ENCODE measurements at places on chromosomes 6 and 20. TPM values are rescaled to one million over a fixed set of nuclear protein-coding genes. Genes with fewer than 3 reads are reported as not detected.

HLA-DQA1 gene
- not detected for polyA plus RNA-seq

GRCh38 chr20:33689973-33690372 lies 3.8 kb upstream of the E2F1 start:
- no peak for DNase-seq

PCMTD2 gene
- polyA plus RNA-seq: 53.2 TPM

DNA sequence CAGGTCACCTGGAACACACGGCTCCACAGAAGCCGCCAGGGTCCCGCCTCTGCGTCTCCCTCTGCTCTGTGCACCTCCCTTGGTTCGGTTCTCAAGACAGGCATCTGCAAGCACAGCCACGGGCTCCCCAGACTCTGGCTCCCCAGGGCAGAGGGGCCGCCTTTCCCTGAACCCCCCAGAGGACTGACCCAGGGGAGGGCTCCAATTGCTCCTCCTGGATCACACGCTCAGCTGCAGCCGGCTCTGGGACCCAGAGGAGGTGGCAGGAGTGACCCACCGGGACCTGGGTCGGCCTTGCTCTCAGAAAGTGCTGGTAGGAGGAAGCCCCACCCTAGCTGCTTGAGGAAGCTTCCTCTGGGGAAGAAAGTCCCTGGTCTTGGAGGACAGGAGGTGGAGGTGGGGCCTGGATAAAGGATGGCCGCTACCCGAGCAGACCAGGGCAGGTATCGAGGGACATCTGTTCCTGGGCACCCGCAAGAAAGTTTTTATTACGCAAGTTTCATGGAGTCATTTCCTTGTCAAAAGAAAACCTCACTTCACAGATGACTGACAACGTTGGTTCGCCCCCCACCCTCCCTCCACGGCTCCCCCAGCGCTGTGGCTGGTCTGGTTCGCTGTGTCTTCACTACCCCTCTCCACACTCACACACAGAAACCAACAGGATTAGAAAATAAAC lies 103.9 kb upstream of the AFDN start:
- no peak for DNase-seq

- DNase-seq: no peak
These were observed 42.0 kb upstream of the PXDC1 start for GRCh38 chr6:3793545-3793944.

- peak; percentile 27 for DNase-seq
These were observed 426.8 kb downstream of the MAFB start for GRCh38 chr20:40262219-40262618.

- DNase-seq: peak; percentile 57
These were observed 151.2 kb upstream of the TAB2 start for GRCh38 chr6:149166336-149166735.

DNA sequence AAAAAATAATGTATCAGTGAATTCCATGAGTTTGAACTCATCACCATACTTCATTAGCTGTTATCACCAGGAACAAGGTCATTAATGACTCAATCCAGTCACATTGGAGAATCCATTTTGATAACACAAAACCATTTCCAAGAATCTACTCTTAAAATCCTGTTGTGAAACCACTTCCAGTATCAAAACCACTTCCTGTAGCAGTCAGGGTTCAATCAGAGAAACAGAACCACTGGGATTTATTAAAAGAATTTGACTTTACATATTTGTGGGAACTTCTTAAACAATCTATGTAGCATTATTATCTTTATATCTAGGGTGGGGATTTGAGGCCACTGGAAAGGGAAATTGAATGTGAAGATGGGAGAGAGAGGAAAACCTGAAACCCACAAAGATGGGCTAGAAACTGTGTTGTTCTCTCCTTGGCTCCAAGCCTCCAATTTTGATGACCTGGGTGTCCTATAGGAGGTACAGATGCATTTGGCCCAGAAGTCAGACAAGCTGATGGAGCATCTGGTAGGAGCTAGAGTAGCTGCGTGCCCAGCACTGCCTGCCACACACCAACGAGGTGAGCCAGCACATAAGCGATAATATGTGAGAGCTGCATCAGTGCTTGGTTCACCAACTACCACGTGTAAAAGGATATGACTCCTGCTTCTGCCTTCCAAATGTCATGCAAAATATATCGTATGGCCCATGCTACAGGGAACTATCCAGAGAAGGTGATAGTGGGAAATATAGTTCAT lies 117.0 kb downstream of the TMEM200A start:
- DNase-seq: no peak

DNA sequence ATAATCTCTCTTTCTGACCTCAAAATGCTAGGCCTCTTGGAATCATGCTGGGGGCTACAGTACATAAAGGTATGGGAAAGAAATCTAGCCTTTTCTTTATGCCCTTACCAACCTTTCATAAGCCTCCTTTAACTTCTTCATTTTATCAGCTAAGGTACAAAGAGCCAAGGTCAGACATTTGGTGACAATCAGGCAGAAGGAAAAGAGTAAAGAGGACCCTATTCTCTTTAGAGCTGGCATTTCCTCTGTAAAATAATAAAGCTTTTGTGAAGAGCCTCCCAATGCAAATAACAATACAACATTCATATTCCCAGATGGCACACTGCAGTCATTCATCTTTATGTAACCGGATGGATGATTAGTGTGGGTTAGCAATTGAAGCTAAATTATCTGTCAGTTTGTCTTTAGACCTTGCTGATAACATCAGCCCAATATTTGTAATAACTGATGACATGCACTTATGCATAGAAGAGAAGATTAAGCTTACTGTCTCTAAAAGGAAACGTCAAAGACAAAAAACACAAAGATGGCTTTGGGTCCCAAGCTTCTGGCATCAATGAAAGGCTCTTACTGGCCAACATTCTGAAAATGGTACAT lies 163.1 kb downstream of the IBTK start:
- DNase-seq: no peak

DNA sequence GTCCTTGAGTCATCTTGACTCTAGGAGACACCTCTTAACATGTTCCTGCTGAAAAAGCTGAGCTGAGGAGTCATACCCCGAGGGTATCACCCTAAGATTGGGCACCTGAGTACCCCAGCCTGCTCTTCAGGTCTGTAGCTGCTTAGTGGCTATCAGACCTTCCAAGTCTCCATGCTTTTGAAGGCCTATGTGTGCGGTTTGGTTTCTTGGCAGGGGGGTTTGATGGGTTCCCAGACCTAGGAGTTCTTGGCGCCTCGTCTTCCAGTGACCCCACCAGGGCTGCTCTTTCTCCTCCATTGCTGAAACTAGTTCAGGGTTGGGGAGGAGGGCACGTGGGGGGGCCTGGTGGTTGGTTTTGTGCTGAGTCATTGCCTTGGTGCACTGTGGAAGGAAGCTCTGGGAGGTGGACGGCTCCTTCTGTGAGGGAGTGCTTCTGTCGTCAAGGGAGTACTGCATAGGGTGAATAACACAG lies 20.1 kb downstream of the IGF2R start:
- no peak for DNase-seq

TP53TG5 gene
- not detected for polyA plus RNA-seq

DNA sequence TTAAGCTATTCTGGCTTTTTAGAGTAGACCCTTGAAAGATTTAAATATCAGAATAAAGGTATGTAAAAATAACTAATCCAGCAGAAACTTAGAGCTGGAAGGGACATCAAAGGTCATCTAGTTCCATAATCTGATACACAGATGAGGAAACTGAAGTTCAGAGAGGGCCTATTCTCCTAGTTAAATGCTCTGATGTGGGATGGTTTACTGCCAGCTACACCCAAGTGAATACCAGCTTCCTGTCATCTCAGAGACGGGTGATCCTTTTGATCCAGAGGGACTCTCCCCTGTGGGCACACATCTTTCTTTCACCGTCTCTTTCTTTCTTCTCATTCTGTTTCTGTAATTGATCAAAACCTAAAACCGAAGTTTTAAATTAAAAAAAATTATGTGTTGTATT lies 94.1 kb downstream of the MAN1A1 start:
- DNase-seq: no peak

- no peak for DNase-seq
These were observed 23.1 kb upstream of the RPN2 start for GRCh38 chr20:37155987-37156386.

- DNase-seq: peak; percentile 73
These were observed 212.8 kb upstream of the PROKR2 start for GRCh38 chr20:5529331-5530148.

GRCh38 chr6:105645958-105646357 lies 243.1 kb upstream of the PREP start:
- DNase-seq: no peak

DNA sequence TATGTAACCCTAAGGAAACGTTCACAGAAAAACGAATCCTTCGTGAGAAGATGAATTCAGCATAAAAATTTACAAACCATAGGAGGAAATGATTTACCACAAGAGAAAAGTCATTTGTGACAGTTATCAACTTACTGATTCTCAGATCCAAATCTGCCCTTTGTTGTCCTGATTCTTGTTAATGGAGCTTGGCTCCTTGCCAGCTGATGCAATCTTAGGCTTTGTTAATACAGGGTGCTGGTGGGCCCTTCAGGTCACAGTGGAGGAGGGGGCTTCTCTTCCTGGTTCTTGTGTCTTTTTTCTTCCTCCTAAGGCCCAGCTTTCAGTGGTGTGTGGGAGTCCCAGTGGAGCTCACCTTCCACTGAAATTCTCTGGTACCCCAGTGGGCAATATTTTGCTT lies 108.4 kb upstream of the MAP3K7 start:
- no peak for DNase-seq

- DNase-seq: peak; percentile 15
These were observed 166.4 kb downstream of the ADAT2 start for GRCh38 chr6:143283887-143284645.

- DNase-seq: peak; percentile 45
These were observed 175.2 kb downstream of the ZMYND8 start for GRCh38 chr20:47181056-47181862.

LRFN2 gene
- 0.02 TPM for polyA plus RNA-seq

DNA sequence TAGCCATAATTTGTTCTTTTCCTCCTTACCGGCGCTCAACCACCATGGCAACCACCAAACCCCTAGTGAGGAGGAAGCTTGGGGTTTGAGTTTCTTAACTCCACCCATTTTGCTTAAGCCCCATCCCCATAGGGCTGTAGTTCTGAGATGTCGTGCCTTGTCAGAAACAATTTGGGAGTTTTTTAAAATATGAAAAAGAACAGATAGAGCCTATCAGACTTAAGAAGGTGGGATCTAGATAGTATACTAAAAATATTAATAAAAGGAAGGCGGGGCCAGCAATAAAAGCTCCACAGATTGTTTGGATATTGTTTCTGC lies 5.6 kb downstream of the BRD2 start:
- peak; percentile 54 for DNase-seq

DNA sequence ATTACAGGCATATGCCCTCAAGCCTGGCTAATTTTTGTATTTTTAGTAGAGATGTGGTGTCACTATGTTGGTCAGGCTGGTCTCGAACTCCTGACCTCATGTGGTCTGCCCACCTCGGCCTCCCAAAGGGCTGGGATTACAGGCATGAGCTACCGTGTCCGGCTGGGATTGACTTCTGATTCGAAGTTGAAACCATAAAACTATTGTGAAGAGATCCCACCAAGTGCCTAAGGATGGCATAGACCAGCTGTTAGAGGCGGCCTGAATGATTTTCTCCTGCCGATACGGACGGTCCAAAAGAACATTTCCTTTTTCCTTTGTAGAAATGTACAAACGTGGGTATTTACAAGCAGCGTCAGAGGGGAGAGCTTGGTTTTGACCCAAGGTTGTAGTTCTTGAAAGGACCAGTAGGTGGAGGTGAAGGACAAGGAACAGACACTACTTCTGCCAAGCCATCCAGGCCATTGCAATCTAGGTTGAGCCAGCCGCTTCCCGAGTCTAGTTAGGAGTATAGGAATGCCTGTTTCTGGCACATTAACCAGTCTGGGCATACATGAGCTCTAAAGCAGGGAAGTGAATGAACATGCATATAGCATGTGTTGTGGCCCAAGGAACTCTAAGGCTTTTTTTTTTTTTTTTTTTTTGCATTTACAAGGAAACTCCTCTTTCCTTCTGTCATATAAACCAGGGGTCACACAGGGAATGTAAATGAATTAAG lies 29.0 kb downstream of the MOCS3 start:
- DNase-seq: peak; percentile 79

FOXS1 gene
- 0.99 TPM for polyA plus RNA-seq

FLRT3 gene
- 2.2 TPM for polyA plus RNA-seq
